ENCODE measurements at places on chromosomes 2 and 18.

- no peak for DNase-seq
These were observed 4.4 kb downstream of the BCL2 start for GRCh38 chr18:63315131-63315662.

DNA sequence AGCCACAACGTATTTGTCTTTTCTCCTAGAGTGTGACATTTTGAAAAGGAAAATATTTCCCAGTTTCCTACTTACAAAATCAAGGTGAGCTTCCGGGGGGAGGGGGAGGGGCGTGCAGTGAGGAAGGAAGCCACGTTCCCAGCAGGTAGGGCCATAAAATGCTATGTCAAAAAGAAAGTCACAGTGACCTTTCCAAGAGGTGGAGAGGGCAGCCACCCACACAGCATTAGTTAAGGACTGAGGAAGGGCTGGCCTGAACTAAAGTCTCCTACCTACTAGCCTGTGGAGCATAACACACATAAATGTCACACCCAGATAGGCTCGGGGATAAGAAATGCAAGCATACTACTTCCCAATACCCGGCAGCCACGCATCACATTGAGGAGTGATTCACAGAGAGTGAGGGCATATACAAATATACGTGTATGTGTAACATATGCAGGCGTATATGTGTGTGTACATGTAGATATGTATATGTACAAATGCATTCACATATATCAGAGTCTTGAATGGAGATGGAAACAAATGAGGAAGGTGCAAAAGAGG lies 191.1 kb downstream of the STK39 start:
- no peak for DNase-seq

- DNase-seq = no peak
These were observed 82.8 kb upstream of the DSEL start for GRCh38 chr18:67599277-67599676.

DNA sequence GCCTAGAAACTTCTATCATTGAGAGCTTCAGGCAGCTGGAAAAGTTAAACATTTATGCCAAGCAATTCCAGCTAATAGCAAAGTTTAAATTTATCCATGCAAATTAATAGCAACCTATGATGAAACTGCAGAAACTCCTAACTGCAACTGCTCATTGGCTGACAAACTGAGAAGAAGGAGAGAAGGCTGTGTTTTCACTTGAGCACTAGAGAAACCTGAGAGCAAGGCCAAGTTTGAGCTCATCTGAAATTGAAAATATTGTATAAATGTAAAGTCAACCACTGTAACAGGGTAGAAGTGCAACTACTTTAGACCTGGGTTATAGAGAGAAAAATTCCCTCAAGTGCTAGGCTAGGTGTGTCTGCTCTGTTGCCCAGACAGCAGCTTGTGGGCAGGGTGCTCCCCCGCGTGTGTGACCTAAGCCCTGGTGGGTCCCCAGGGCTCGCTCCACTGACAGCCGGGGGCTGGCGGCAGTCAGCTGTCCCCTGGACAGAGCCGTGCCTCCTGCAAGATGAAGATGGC lies 50.2 kb downstream of the CABYR start:
- DNase-seq = no peak

DNA sequence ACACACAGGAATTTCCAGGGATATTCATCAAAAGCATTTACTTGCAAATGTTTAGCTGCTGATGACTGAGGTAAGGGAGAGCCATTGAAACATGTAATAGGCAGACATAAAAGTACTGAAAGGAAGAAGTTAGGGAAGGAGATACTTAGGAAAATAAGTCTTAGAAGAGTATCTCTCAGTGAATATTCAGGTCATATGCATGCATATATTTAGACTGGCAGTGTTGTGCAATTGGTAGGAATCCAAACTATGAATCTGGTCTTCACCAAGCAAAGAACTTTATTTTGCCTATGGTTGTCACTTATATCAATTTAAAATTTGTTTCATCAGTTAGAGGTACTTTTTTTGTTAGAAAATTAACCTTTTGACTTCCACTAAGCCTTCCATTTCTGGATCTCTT lies 1490.7 kb downstream of the SUCLG1 start:
- no peak for DNase-seq
